ENCODE measurements at places on chromosomes 1 and 21.
A peak's percentile ranks its signal among the peaks of the same experiment; 100 is the strongest.

GRCh38 chr1:153659175-153659534, 652 bp downstream of the SNAPIN start:
- DNase-seq = no peak

DNA sequence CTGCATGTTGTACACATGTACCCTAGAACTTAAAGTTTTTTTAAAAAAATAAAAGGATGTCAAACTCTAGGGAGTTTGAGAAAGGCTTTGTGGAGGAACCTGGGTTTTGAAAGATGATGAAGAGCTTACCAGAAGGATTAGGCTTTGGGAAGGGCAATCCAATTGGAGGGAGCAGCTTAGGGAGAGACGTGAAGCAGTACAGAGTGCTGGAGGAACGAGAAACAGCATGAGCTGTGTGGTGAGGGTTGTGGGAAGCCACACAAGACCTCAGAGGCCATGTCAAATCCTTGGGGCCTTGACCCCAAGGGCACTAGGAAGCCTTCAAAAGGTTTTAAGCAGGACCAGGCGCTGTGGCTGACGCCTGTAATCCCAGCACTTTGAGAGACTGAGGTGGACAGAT, 8.4 kb upstream of the KPNA6 start:
- no peak for DNase-seq

DNA sequence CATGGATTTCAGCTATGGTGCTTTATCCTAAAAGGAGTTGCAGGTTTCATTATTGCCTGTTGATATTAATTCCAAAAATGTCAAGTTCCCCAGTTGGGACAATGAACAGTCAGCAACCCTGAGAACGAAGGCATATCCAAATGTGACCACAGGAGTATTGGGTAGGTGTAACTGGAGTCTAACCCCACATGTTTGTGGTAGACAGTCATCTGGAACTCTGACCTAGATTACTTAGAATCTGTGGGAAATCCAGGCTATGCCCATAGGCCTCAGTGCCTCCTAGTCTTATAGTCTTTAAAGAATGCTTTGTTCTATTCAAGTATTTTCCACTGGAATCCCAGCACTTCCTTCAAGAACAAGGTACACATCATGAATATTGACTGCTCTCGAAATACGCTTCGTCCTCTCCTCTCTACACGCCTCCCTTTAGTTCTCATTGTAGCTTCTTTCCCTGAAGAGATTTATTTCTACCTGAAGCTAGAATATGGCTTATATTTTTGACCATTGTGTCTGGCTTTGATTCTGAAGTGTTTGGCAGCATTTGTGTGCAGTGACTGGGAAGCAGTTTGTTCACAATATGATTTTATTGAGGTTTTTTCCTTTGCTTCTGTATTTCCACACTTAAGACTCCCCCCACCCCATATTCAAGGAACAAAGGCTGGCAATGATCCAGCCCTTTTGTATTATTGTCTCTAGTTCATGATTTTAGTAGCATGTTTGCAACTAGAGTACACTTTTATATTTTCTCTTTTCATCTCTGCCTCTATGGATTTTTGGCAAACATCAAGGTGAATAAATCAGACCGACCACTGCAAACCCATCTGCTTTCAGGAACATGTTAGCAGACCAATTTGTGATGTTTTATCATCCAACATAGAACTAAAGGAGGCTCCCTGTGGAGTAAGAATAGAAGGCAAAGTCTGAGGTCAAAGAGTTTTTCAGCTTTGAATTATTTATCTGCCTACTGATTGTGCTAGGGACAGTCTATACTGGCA, 178.6 kb downstream of the GPR52 start:
- no peak for DNase-seq

DNA sequence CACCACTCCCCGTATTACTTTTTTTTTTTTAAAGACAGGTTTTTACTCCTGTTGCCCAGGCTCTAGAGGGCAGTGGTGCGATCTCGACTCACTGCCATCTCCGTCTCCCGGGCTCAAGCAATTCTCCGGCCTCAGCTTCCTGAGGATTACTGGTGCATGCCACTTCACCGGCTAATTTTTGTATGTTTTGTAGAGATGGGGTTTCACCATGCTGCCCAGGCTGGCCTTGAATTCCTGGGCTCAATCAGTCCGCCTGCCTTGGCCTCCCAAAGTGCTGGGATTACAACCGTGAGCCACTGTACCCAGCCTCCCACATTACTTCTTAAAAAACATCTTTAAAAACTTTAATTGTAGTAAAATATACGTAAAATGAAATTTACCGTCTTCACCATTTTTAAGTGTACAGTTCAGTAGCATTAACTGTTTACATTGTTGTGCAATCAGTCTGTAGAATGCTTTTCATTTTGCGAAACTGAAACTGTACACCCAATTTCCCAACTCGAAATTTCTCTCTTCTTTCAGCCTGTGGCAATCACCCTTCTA, 77.0 kb downstream of the ZMYM4 start:
- DNase-seq = peak; percentile 88

DNA sequence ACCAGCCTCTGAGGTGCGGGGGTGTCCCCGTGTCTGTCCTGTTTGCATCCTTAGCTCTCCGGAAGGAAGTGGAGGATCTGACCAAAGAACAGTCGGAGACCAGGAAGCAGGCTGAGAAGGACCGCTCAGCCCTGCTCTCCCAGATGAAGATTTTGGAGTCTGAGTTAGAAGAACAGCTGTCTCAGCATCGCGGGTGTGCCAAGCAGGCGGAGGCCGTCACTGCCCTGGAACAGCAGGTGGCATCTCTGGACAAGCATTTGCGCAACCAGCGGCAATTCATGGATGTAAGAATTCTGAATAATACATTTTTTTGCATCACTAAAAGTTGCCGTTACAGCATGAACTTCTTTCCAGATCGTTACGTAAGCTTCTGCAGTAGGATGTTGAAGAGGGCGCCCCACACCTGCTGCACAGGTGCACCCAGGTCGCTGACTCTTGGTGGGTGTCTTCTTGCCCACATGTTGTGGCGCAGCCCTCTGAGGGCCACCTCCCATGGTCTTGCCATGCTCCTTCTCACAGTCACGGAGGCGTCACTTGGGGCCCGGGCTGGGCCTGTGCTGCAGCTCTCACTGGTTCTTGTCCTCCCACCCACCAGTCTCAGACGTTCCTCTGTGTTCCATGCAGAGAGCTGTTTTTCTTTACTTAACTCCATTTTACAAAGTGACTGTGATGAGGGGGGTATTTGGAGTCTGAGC, 61.3 kb upstream of the DIP2A start:
- no peak for DNase-seq

DNA sequence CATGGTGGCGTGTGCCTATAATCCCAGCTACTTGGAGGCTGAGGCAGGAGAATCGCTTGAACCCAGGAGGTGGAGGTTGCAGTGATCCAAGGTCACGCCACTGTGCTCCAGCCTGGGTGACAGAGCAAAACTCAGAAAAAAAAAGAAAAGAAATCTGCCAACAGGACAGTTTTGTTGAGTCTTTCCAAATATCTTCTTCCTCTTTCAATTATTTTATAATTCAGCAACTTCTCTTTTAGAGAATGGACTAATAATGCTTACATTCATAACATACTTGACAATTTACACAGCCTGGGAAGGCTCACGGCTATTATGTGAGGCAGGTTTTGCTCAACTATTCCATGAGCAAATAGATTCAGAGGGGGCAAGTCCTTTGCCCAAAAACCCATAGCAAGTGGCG, 18.1 kb downstream of the CNR2 start:
- DNase-seq = peak; percentile 83

- DNase-seq = no peak
These were observed 279.9 kb upstream of the ADAMTS5 start for GRCh38 chr21:27246741-27247140.

DNA sequence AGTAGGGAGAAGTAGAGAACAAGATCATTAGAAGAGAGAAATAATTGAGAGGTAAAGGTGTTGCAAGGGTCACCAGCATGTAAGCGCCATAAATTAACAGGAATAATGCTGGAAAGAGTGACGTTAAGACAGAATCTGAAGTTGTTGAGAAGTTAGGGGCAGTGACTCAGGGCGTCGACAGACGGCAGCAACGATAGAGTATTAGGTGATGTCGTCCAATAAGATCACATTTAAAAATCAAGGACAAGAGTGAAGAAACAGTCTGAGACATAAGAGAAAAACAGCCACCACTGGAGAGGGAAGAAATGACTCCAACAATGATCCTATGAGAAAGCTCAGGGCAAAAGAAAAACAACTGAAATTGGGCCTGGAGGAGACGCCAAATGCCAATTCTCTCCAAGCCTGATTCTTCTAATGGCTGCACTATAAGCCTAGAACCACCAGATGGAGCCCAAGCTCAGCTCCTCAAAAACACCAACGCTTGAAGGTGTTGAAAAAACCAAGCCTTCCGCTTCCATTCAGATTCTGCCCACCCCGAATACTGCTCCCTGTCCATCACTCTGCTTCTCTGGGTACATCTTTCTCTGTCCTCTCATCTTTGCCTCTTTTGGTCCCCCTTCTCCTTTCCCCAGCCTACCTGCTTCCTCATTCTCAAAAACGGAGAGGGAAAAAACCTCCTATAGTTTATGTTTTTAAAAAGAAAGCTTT, 70.0 kb downstream of the LUZP1 start:
- peak; percentile 66 for DNase-seq

GRCh38 chr1:88068407-88068960, 615.6 kb upstream of the PKN2 start:
- no peak for DNase-seq

DNA sequence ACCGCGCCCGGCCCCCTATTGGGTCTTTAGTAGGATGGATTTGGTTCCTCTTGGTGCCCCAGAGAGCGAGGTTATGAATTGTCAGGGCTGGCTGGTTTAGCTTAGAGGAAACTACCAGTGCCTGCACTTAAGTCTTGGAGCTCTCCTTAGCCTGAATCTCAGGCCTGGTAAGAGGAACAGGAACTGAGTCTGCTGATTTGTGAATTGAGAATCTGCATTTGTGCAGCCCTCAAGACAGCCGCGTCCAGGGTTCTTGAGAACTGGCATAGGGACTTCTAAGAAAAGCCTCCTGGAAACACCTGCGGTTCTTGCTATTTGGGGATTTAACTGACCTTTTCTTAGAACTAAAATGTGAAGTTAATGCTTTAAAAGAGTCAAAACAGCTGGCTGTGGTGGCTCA, 1.7 kb downstream of the NECAP2 start:
- peak; percentile 60 for DNase-seq

- peak; percentile 14 for DNase-seq
These were observed 30.4 kb downstream of the B3GALNT2 start for GRCh38 chr1:235473806-235474205.

DNA sequence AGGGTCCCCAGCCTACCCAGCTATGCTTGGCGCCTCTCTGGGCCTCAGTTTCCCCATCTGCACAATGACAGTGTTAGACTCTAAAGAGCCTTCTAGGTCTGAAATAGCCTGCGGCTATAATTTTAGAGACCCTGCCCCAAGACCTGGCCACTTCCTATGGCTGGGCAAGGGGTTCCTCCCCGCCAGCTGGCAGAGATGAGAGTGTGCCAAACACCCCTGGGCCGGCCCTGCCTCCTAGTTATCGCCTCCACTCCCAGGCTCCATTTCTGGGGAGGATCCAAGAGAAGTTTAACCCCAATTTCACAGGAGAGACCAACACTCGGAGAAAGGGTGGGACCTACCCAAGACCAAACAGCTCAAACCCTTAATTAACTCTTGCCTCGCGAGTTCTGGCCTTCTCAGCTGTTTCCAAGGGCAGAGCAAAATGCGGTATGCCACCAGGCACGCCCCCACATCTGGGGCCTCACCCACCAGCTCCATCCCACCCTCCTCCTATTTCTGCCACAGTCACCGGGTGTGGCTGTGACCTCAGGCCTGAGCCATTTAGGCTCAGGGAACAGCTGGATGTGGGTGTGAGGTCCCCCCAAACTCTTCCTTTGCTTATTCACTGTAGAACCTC, 35.7 kb downstream of the TTC39A start:
- no peak for DNase-seq

GRCh38 chr1:3105167-3105863, 36.3 kb downstream of the PRDM16 start:
- DNase-seq = no peak

GRCh38 chr1:8560035-8560434, 242.1 kb downstream of the SLC45A1 start:
- DNase-seq = no peak

- peak; percentile 71 for DNase-seq
These were observed 34.8 kb upstream of the DUSP10 start for GRCh38 chr1:221776495-221777301.

- no peak for DNase-seq
These were observed 6.4 kb downstream of the MAP3K6 start for GRCh38 chr1:27360159-27361043.

DNA sequence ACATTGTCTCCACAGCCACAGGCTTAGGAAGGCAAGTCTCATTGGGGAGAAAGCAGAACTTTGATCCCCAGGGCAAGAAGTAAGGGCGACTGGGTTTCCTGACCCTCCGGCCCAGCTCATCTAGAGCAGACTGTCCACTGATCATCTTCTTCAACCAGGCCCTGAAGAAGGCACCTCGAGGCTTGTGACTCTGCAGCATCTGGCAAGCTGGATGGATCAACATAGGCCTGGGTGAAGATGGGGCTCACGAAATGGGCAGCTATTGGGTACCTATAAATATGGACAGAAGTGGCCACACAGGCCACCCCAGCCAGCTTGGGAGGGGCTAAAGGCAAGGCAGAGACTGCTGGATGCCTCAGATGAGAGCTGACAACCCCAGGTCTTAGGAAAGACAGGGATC, 13.0 kb downstream of the TAL1 start:
- no peak for DNase-seq

DNA sequence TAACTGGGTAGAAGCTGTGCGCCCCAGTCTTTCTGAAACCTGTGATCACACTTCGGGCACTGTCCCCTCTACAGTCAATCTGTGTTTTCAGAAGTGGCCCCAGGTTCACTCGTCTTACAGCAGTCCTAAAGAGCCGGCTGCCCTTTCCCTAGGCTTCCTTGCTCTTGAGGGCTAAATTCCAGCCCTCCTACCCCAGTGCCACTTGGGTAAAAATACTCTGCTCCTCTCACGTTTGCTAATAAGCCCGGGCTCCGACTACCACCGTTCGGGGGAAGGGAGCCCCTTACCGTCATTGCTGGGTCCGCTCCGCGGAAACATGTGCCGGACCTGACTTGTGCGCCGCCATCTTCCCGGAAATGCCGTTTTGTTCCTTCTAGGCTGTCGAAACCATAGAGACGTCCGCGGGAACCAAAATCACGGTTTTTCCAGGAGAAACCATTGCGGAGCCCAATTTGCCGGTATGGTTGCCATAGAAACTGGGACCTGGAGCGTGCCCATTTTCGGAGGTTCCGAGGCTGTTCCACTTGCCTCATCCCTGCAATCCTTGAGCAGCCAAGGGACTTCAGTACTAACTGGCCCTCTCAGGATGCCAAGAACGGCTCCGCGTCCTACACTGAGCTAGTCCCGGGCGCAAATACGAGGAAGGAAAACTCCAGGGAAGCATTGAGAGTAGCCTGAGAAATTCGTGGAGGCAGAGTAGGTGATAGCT, at the start of gene GPATCH4:
Gene GPATCH4 (minus strand): TSS at position 358 of the 709 bp plus-strand sequence.
- peak; percentile 88 for DNase-seq

- DNase-seq = no peak
These were observed 18.1 kb downstream of the KIAA0040 start for GRCh38 chr1:175174309-175175102.
